ENCODE measurements at places on chromosomes 13 and 19.

DNA sequence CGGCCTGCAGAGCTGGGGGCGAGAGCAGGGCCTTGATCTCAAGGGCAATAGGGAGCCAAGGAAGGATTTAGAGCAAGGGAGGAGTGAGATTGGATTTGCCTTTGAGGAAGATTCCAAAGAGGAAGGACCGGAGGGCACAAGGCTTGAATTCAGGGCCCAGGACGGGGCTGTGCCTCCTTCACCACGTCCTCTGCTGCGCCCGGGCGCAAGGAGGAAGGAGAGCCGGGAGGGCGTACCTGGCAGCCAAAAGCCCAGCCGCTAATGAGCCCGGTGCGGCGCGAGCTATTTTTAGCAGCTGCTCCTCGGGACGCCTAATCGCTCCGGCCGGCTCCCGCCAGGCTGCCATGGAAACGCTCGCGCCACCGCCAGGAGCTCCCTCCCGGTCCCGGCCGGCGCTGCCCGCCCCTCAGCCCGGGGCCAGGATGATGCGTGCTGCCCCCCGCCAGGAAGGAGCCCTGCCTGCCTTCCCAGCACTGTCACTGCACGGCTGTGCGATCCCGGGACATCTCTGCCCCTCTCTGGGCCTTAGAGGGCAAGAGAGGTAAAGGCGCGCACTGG lies 31.3 kb downstream of the TINCR start:
- no peak for DNase-seq

- DNase-seq: no peak
Observed at GRCh38 chr19:6971366-6971765, 49.9 kb downstream of the MBD3L2B start.

DNA sequence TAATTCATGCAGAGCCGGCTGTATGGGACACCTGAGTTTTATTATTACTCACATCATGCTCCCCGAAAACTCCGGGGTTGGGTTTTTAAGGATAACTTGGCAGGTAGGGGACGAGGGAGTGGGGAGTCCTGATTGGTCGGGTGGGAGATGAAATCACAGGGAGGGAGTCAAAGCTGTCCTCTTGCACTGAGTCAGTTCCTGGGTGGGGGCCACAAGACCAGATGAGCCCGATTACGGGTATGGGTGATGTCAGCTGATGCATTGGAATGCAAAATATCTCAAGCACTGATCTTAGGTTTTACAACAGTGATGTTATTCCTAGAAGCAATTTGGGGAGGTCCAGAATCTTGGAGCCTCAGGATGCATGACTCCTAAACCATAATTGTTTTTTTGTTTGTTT lies 18.6 kb upstream of the COG3 start:
- DNase-seq: no peak

GRCh38 chr19:15587663-15588062 lies 27.4 kb upstream of the CYP4F8 start:
- no peak for DNase-seq

DNA sequence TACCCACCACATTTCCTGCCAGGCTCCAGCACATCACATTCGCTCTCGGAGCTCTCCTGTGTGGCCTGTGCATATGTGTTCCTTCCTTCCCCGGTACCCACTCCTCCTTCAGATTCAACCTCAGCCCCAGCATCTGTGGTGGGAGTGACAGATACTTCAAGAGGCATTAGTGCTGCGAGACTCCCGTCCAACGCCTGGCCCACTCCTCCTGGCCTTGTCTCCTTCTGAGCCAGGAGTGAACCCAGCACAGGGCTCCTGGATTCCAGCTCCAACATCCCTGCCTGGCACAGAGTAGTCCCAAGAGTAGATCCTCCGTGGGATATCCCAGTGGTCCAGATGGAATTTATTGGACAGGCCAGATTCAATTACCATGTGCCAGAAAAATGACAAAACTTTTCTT lies 55.9 kb downstream of the SACS start:
- no peak for DNase-seq

DNA sequence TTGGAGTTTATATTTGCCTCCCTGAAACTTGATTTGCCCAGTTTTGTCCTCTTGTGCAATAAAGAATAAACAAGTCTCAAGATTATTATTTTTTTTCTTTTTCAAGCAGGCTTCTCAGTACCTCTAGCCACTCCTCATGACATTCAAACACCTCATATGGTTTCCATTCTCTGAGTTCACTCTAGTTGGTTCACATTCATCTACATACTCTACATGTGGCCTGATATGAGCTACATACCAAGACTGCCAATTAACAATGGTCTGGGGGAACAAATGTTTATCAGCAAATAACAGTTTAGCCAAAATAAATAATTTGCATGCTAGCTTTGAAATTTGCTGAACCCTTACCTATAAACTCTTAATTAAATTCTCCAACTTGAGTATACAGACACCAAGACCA lies 22.5 kb downstream of the KCNRG start:
- DNase-seq: no peak
